Right renal pelvis (tissue), 4 donors: ENCODE measurements at places on chromosomes 16 and 17.

- DNase-seq = no peak
These were observed 2064.6 kb downstream of the TP53TG3F start for GRCh38 chr16:35523991-35524390.

- DNase-seq = no peak
These were observed 4.8 kb downstream of the CPPED1 start for GRCh38 chr16:12798846-12799245.

GRCh38 chr16:47110939-47111338 lies 32.8 kb downstream of the NETO2 start:
- DNase-seq = no peak

DNA sequence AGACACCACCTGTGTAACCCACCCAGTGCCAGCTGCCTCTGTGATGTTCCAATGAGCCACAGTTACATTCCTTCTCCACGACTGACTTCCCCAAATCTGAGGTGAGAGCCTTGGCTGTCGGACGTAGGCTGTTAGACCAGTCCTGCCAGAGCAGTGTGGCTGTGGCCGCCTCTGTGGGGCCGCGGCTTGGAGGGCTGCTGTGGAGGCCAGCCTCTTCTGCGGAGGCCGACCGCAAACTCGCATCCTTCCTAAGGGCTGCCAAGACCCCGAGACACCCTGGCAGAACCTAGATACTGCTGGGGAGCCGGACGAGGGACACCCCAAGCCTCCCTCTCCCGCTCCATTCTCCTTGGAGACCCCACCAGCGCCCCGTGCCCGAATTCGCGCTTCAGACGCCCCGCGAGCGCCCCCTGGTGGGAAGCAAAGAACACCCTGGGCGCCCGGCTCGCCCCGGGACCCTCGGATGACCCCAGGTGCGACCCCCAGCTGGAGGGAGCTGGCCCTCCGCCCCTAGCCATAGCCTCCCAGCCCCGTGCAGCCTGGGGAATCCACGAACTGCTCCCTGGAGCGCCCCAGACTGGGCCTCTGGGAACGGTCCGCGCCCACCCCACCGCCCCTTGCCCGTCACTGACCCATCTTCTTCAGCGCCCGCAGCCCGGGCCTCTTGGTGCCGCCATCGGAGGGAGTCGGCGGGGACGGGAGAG lies 547 bp downstream of the PLCD3 start:
- no peak for DNase-seq

GRCh38 chr16:75379339-75379738 lies 54.0 kb downstream of the CFDP1 start:
- DNase-seq = no peak

- no peak for DNase-seq
These were observed 2.0 kb downstream of the GNAO1 start for GRCh38 chr16:56192986-56193945.

DNA sequence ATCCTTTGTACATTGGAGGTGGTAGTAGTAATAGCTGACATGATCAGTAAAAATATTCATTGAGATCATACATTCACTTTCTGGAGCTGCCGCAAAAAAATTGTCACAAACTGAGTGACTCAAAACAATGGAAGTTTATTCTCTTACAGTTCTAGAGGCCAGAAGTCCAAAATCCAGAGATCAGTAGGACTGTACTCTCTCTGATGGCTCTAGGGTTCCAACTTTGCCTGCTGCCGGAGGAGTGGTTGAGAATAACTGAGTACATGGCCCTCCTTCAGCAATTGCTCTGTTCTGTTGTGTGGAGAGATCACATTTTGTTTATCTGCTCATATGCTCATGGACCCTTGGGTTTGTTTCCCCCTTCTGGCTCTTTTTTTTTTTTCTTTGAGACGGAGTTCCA lies 23.5 kb downstream of the ABAT start:
- DNase-seq = no peak

- no peak for DNase-seq
These were observed 13.6 kb downstream of the ZC3H7A start for GRCh38 chr16:11783319-11784037.

GRCh38 chr16:89589241-89589926 lies 13.8 kb downstream of the CPNE7 start:
- DNase-seq = no peak

- DNase-seq = no peak
These were observed 11.0 kb downstream of the GSE1 start for GRCh38 chr16:85623997-85624601.

- no peak for DNase-seq
These were observed 1.6 kb upstream of the CD19 start for GRCh38 chr16:28930203-28930602.

GRCh38 chr16:78576941-78577340 lies 477.5 kb downstream of the WWOX start:
- DNase-seq = no peak

DNA sequence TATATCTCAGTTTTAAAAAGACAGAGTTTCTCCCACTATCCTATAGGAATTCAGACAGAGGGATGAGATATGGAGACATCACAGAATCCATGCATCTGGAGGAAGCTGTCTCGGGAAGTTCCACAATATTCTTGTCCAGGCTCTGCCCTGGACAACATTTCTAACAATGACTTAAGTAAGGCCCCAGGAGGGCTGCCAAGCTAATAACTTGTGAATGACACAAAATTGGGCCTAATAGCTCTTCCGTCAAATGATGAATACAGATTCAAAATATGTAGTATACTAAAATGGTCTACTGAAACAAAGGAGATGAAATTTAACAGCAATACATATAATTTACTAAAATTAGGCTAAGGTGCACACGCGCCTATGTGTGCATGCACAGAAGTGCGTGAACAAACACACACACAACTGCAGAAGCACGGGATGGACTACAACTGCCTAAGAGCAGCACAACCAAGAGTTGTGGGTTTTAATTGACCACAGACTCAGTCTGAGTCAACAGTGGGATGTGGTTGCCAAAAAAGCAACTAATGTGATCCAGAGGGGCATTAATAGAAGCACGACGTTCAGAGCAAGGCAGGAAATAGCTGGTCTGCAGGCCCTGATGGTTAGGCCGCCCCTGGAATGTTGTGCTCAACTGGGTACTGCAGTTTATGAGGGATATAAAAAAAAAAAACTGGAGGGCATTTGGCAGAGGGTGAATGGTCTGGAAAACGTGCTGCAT lies 26.3 kb upstream of the HS3ST2 start:
- DNase-seq = no peak

DNA sequence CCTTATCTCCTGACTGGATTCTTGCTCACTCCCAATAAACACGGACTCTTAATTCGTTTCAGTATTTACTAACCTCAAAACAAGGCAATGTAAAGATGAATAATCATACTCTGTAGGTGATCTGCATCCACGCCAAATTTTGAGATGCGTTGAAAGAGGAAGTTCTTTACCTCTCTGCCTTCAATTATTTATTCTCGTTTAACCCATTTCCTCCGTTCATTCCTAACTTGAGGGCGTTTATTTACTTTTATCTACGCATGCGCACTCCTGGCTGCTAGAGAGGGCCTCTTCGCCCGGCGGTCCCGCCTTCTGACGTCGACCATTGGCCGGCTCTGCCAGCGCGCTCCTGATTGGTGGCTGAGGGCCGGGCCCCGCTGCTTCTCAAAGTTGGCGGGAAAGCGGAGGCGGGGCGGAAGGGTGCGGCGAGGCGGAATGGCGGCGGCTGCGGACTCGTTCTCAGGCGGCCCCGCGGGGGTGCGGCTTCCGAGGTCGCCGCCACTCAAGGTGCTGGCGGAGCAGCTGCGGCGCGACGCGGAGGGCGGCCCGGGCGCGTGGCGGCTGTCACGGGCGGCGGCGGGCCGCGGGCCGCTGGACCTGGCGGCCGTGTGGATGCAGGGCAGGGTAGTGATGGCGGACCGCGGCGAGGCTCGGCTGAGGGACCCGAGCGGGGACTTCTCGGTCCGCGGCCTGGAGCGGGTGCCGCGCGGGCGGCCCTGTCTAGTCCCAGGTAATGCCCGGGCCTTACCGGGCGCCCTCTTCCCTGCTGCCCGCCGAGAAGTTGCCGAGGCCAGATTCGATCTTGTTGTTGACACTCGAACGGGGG lies at the start of gene RMI2:
RMI2 (plus strand) TSS at position 420 of the 823 bp plus-strand sequence; CDS start at position 433, 13 bp downstream.
- DNase-seq = peak; percentile 94

DNA sequence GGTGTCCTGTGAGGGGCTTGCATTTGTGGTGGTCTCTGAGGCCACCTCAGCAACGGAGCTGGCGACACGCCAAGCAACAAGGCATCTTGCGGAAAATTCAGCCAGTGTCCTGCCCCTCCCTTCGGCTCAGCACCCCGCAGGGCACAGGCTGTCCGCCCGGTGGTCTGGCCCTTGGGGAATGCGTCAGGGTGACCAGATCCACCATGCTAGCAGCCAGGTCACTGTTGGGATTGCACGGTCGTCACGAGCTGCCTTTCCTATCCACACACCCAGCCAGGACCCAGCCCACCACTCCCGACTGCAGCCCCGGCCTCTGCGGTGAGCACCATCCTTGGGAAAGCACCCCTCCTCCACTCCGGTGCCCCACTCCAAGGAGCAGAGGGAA lies 221.2 kb downstream of the NTN1 start:
- no peak for DNase-seq

- DNase-seq = no peak
These were observed 13.9 kb downstream of the ITPRIPL2 start for GRCh38 chr16:19127674-19128131.

- no peak for DNase-seq
These were observed 94.7 kb downstream of the SEC14L1 start for GRCh38 chr17:77235370-77235941.

- no peak for DNase-seq
These were observed 944.0 kb downstream of the KCNJ2 start for GRCh38 chr17:71113347-71113746.

- DNase-seq = no peak
These were observed 270.7 kb downstream of the NTN1 start for GRCh38 chr17:9291912-9292560.

DNA sequence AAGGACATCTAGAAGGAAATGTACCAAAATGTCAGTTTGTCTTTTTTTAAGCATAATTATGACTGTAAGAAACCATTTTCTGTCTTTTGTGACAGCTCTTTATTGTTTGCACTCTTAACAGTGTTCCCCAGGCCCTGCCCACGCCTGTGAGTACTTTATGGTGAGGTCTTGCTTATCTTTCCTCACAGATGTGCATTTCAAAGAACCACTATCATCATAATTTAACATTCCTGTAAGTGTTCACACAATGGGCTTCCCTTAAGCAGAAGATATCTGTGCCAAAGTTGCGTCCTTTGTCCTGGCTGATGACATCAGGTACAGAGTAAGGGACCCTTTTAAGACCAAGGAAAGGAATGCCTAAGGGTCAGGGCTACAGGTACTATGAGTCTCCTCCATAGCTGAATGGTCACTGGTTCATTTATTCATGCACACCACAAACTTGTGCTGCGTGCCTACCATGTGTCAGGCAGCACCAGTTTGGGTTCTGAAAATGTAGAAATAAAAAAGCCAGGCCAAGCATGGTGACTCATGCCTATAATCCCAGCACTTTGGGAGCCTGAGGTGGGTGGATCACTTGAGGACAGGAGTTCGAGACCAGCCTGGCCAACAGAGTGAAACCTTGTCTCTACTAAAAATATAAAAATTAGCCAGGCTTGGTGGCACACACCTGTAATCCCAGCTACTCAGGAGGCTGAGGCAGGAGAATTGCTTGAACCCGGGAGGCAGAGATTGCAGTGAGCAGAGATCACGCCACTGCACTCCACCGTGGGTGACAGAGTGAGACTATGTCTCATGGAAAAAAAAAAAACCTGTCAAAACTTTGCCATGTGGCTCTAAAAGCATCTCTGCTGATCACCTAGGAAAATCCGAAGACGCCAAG lies 55.4 kb upstream of the NLK start:
- DNase-seq = no peak

DNA sequence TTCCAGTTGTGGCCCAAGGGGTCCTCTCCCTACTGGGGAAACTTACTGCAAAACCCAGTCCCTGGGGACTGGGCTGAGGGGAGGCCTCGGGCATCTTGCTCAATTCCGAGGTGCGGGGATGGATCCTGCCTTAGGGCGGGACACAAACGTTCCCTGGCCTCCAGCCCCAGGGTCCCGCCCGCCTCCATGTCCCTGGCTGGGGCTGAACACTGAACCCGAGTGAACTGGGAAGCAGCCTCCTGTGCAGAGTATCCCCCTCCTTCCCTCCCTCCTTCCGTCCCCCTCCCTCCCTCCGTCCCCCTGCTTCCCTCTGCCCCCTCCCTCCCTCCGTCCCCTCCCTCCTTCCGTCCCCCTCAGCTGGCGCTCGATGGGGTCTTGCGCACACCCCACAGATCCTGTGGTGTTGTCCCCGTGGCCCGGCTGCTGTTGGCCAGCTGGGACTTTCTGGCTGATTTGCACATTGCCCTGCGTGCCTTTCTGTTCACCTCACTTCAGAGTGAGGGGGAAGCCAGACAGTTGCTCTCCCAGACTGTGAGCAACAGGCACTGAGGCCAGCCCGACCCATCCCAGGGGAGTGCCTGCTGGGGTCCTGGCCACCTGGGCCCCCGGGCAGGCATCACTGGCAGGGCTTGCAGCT lies 5.5 kb downstream of the TRAF7 start:
- no peak for DNase-seq

DNA sequence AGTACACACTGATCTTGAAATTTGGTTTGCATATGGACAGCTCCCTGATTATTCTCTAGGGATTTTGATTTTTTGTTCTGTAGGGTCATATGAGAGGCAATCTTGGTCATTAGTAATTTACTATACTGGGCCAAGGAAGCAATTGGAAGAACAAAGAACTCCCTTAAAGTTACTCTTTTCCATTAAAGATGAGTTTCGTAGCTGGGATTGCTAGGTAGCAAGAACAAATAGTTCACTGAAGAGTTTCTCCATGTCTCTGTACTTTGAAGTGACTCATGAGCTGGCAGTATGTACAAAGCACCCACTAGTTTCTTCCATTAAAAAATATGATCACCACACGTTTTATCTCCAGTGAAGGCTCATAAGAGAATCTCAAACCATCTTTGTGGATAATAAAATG lies 6.2 kb upstream of the BCAS3 start:
- no peak for DNase-seq

- no peak for DNase-seq
These were observed 2.6 kb downstream of the MLST8 start for GRCh38 chr16:2207872-2208271.

DNA sequence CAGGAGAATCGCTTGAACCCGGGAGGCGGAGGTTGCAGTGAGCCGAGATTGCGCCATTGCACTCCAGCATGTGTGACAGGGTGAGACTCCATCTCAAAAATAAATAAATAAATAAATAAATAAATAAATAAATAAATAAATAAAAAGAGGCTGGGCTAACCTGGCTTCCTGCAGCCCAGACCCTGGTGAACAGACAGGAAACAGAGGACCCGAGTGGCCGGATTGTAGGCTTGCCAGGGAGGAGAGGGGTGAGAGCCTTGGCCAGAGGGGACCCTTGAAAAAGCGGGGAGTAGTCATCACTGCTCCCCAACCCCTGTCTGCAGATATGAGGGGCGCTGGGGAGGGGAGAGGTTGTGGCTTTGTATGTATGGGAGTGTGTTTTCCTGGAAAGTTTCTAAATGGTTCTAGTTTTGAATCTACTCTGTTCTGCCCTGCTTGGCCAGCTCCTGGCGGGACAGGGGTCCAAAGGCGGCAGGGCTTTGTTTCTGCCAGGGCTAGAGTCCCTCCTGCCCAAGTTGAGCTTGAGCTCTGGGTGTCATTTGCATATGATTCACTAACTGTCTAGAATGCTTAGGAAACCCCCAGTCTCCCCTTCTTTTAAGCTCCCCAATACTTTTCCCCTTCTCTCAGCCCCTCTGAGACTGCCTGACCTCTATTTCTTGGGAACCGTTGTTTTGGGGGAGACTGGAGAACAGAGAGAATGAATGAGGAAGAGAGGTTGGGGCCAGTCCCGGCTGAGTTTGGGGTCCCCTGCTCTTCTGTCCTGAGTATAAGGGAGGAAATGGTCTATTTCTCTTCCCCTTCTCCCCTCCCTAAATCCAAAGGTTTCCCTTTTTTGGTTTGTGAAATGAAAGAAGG lies 16.4 kb downstream of the RARA start:
- no peak for DNase-seq
